ENCODE measurements at places on chromosomes 4 and X.

DNA sequence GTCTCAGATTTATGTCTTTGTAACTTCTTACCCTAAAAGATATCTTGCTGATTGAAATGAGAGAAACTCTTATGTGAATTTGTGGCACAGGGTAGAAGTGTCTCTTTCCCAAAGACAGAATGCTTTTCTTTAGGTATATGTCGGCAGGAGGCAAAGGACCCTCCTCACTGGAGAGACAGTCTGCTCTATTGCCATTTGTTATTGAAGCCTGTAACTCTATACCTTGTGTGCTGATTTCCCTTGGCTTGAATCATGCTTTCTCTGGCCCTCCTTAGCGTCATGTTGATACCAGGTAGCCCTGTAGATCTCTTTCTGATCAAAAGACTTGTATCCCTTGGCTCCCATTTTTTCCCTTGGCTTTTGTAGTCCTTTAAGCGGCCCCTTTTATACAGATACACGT is 284.3 kb downstream of the CXXC4 start:
- DNase-seq, result no peak

DNA sequence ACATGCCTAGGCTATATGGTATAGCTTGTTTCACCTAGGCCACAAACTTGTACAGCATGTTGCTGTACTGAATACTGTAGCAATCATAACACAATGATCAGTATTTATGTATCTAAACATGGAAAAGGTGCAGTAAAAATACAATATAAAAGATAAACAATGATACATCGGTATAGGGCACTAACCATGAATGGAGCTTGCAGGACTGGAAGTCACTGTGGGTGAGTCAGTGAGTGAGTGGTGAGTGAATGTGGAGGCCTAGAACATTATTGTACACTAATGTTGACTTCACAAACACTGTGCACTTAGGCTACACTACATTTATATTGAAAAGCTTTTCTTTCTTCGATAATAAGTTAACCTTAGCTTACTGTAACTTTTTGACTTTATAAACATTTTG is 45.6 kb upstream of the ANK2 start:
- DNase-seq, result no peak

DNA sequence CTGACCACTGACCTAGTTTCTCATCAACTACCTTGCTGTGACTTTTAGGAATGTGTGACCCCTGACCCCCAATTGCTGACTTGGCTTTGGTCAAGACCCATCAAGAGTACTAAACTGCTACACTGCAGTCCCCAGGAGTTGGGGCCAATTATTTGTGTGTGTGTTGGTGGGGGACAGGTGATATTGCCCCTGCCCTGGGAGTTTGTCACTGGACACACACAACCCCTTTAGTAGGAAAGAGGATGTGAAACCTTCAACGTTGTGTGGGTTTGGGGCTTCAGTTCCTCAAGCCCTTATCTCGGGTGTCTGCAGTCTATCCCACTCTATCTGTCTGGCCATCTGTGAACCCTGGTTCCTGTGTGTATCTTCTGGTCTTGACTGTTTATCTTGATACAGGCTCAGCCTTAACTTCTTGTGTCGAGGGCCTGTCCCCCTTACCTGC is 6.5 kb downstream of the SASH3 start:
- DNase-seq, result no peak

- DNase-seq, result no peak
Observed at GRCh38 chr4:101221294-101221693, 126.0 kb downstream of the PPP3CA start.

DNA sequence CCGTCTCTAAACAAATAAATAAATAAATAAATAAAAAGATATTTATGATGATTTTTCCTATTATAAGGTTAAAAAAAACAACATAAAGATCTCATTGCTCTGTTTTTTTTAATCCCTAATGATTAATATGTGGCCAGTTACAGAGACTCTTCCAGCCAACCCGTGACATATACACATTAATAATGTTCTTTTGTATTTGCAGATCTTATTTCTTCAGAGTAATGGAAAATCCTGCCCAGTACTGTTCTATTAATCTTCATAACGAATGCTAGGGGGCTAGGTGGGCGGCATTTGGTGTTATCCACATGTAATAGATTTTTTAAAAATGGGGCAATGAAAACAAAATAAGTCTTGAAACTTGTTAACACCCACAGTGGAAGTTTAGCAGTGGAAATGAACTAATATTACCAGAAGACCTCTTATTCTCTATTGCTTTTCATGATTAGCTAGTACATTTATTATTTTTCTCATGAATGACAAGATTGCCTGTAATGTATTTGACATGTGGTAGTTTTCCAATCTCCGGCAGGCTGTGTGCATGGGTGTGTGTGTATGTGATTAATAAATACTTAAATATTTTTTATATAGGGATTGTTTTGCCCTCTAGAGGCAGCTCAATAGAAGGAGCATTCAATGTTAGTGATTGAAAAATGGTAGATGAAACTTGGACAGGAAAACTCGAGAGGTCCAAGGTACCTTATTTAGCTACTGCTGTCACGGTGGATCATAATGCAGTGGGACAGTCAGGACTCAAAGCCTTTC is 457.4 kb downstream of the IL1RAPL1 start:
- DNase-seq, result no peak

DNA sequence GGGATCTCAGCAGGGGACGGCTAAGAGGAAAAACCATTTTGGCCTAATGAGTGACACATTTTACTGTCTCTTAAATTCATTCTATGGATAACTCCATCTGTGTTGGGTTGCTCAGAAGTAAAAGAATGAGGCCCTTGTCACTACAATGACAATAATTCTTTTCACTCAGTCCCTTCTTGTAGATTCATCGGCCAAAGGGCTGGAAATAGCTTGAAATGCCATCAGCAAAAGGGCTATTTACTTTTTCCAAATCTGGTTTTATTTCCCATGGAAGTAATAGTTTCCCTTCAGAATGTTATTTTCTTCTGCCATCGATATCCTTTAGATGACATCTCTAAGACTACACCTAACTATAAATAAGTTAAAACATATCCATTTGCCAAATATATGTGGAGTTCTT is 7.4 kb downstream of the MEPE start:
- DNase-seq, result no peak

- no peak for DNase-seq
Observed at GRCh38 chr4:76764251-76764650, 133.7 kb downstream of the SOWAHB start.

- DNase-seq, result no peak
Observed at GRCh38 chrX:39726771-39727170, 371.0 kb downstream of the BCOR start.

- no peak for DNase-seq
Observed at GRCh38 chr4:42396752-42397634, at the start of gene SHISA3. TSS of gene SHISA3 (plus strand) at chr4:42397488. CDS start at chr4:42398057, 569 bp downstream.

GRCh38 chr4:173214231-173214630 is 45.6 kb downstream of the GALNT7 start:
- DNase-seq, result no peak

DNA sequence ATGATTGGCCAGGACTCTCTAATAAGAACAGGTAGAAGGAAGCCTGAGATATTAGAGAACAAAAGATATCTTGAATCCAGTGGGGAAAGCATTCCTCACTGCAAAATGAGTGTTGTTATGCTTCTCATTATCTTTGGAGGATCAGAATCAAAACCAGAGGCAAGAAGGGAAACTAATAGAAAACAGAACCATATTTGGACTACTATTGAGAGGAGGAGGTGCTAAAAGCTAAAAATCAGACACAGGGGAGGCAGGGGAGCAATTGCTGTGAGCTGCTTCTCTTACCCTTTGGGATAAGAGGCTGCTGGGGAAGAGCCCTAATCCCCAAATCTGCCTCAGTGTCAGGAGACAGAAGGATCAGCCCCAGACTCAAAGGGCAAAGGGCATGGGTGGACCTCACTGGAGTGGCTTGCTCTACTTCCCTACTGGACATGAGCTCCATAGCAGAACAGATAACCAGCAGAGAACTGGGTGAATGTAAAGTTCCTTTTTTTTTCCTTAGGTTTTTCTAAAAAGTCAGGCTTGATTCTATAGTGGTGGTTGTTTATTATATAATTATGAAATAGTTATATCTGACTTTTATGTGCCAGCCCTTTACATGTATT is 60.1 kb downstream of the SEPTIN11 start:
- DNase-seq, result no peak

GRCh38 chr4:88522702-88523324 is 763 bp downstream of the PYURF start:
- DNase-seq, result no peak

DNA sequence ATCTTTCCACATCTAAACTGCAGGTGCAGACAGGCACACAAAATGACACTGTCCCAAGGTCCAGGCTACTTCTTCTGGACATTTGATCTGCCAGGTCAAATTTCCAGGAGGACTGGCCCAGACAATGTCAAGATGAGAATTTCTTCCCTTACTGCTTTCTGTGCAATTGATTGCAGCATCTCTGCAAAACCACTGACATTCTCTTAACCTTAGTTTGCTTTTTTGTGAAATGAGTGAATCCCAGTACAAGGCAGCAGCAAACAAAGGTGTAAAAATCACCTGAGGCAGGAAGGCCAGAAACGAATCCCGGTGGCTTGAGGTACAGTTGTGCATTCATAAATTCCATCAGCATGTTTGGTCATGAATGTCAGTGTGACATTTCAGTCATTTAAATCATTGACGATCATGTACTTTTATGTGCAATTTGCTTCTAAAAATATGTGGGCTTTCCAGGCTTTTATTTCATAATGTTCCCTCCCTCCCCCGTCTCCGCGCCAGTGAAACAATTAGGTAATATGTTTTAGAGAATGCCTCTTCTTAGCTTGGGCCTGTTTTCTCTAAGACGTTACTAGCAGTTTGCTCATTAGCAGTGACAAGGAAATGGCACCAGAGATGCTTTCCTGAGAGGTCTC is 39.1 kb downstream of the NHS start:
- no peak for DNase-seq

DNA sequence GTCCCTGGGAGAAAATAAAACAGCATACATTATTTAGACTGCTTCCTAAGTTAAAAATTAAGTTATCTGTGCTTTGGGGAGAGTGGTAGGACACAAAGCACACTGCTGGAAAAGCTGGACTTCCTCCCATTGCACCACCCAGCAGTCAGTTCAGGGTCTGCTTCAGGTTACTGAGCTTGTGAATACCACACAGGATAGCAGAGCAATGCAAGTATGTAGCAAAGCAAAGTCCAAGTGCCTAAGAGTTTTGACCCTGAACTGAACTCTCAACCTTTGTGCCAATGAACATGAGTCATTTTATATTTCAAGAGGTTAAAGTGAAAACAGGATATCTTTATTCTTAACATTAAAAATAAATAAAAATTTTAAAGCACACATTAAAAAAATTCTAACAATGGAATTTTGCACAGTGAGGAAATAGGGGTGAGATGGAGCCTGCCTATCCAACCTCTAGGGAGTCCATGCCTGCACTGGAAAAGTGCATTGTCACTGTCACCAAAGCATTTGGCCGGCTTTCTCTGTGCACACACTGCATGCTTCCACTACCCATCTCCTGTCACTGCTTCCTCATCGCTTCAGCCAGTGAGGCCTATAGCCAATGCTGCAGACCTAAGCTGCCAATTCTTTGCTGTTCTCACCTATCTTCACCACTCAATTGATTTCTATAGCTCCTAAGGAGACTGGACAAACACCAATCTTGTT is 50.9 kb downstream of the ABCG2 start:
- DNase-seq, result no peak

DNA sequence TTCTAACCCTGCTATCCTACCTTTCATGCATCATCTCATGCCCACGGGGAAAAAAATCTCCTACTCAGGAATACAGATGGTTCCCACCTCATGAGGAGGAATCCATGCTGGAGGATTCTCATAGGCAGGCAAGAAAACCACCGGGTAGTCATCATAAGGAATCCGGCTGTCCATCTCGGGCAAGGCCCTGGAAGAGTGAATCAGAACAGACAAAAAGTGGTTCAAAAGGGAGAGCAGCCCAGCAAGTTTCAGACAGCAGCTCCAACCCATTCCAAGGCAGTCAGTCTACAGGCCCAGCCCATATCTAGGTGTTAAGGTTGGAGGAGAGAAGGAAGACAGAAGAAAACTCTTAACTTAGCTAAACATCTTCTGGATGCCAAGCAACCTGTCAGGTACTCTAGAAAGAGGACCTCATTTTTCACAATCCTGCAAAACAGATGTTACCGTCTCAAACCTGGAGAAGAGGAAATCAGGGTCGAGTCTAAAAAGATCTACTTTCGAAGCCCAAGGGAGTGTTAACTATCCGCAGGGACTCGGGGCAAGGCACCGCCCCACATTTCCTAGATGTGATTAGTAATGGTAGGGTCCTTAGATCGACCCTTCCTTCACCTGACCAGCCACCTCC is 447 bp downstream of the PDZD11 start:
- DNase-seq, result no peak

GRCh38 chr4:5128569-5128968 is 77.3 kb downstream of the STK32B start:
- DNase-seq, result no peak

DNA sequence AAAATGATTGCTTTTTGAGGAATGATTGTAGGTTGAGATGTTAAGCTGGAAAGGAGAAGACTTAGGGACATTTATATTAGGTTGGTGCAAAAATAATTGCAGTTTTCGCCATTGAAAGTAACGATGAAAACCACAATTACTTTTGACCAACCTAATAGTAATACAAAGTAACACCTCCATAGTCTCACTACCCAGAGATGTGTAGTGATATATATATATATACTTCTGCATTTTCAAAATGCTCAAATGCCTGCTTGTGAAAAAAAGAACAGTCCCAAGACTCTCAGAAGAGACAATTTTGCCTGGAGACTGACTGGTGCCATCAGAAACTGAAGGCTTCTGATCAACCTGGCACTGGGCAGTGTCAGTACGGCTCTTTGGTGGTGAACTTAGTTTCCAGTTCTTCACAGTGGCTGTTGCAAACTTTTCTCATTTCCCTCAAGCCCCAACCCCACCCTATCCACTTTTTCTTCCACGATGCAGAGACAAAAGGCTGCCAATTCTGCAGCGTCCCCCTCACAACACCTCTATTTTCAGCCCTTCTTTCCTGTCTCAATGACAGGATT is 35.1 kb upstream of the TAPT1 start:
- no peak for DNase-seq

GRCh38 chrX:16267431-16267830 is 100.2 kb downstream of the MAGEB17 start:
- no peak for DNase-seq

- no peak for DNase-seq
Observed at GRCh38 chrX:45775468-45775867, 574.8 kb upstream of the DIPK2B start.

- DNase-seq, result no peak
Observed at GRCh38 chrX:12052109-12052508, 86.2 kb upstream of the FRMPD4 start.

DNA sequence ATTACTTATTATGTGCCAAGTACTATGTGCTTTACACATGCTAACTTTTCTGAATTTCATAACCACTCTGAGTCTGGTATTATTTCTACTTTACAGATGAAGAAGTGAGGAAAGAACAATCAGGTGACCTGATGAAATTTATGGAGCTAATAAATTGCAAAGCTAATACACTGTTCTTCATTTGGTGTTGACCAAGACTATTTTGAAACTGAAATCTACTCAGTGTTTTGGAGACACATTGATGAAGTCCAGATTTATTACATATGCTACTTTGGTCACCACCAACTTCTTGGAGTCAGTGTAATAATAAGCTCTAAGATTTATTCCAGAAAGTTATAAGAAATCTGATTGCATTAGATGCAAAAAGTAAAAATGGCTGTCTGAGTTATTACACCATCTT is 637.9 kb downstream of the FAT4 start:
- DNase-seq, result no peak
